Inflammatory macrophage (primary cell): ENCODE measurements at places on chromosomes 7 and 10.

DNA sequence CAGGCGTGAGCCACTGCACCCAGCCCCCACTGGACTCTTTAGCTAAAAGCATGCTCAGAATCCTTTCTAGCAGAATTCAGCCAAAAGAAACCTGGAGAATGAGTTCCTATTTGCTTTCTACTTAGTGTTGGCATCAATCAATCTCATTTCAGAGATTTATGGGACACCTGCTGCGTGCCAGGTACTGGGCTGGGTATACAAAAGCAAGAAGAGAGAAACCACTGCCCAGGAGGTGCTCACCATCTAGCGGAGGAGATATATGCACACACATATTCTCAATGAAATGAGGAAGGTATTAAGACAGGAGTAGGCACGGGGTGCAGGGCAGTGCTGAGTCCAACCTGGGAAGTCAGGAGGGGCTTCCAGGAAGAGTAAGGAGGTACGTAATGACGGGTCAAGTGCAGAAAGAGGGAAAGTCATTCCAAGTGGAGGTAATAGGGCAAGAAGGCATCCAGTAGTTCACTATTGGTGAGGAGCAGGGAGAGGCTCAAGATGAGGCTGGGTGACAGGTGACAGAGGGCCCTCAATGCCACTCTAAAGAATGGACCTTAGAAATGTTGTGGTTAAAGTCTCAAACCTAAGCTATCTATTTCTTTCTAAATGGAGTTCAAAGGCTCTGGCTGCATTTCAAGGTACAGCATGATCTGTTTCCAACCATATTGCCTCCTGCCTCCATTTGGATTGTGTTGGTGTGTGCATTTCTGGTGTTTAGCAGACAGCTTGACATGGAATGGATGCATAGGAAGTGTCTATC lies 22.1 kb downstream of the ABLIM1 start:
- no peak for DNase-seq

DNA sequence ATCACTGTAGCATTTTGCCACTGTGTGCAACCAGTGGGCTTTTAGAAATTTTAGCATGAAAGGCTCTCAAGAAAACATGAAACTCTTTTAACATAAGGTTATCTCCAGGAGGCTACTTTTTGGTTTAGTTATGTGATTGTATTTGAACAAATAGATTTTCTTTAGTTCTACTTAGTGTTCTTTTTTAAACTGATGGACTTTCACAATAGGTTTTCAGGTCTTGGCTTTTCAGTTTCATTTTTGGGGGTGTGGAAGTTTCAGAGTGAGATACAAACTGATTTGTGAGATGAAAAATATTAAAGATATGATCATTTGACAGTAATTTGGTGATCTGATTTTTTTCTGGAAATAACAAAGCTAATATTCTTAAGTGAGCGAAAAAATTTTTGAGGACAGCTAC lies 344.1 kb downstream of the PHF14 start:
- DNase-seq = no peak

GRCh38 chr10:86265236-86265894 lies 101.2 kb downstream of the GRID1 start:
- DNase-seq = peak; percentile 17

DNA sequence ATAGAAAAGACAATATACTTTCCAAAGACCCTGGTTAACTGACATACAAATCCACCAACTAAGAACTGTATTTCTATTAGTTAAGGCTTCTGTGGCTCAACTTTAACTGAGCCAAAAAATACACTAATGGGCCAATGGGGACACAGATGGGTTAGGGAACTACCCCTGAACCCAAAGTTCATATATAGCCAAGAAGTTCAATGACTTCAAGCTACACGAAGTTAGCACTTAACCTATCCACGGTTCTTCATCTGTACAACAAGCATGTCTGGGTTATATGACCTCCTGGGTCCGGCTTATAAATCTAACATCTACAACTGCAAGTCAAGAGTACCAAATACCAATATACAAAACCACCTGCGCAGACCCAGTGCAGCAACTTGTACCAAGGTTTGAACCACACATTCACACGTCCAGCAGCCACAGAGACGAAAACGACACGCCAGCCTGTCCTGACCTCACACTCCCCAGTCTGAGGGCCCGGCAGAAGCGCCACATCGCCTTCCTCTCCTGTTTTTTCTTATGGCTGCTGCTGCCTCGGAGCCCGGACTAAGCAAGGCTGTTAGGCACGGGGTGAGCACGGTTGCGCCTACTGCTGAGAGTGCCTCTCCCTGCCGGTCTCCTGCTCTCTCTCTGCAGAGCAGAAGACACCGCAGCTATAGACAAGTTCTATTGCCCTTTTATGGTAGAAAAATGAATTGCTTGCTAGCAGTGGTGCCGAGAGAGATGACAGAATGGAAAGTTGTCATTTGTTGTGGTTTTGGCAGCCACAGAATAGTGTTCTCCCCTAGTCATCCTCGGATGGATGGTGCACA lies 86.3 kb downstream of the RNF216 start:
- no peak for DNase-seq

DNA sequence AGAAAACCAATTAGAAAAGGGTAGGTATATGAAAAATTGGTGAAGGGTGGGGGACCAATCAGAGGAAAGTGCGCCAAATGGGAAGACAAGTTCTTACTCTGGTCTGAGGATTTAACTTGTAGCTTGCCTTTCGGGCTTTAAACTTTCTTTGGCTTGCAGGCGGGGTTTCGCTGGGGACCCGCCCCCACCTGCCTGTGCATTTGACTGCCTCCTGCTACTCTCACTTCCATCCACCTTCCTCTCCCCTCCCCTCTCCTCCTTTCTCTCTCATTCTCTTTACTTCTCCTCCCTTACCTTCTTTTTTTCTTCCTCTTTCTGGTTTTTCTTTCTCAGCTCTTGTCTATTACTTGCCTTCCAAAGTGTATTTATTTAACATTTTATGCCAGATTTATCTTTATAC lies 278.8 kb downstream of the DNAJB9 start:
- no peak for DNase-seq

- peak; percentile 71 for DNase-seq
Measured at GRCh38 chr10:6819301-6819700, 239.2 kb upstream of the PRKCQ start.

GRCh38 chr10:83372646-83373045 lies 766.7 kb upstream of the GHITM start:
- DNase-seq = no peak

DNA sequence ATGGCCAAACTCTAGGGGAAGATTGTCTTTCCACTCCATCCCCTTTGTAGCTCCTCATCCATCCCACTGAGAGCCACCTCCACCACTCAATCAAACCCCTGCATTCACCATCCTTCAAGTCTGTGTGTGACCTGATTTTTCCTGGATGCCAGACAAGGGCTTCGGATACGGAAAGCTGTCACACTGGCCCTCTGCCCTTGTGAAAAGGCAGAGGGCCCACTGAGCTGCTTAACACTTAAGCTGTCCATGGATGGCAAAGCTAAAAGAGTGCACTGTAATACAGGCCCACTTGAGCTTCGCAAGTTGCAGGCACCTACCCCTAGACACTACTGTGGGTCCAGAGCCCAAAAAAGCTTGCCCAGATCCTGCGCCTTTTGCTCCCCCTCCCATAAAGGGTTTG lies 237.2 kb downstream of the MAGI2 start:
- DNase-seq = no peak

- DNase-seq = no peak
Measured at GRCh38 chr7:129556607-129557133, 54.3 kb downstream of the SMKR1 start.

DNA sequence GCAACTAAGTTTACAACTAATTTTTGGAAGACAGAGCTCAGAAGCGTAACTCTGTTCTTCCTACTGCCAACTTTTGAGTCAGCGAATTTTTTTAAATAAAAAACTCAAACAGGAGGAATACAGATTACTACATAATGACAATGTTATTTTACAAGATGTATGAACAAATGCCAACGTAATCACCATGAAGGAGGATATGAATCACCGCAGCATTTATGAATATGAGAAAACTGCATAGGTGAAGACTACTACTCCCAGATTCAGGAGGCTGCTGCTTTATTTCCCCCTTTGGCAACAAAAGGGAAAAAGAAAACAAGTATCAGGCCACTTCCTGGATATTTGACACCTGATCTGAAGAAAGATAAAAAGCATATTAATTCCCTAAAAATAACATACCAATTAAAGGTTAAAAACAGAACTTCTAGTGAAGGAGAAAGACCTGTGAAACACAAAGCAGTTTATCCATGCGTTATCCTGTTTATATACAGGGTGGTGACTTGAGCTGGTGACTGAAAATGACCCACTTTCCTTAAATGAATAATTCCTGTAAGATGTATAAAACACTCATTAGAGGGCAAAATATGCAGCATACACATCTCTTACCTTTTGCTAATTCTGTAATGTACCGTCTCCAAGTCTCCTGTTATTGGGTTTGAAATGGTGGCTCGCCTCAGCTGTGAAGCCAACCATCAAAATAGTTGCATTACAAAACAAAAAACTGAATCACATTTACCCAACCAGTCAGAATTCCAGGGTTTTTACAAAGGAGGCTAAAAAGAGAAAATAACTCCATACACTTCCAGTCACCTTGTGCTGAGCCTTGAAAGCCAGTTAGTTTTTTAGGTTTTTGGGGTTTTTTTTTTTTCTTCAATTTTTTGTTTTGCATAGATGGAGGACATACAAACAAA lies 52.0 kb downstream of the P4HA1 start:
- DNase-seq = no peak
